Liver (tissue), 10 donors: ENCODE measurements at places on chromosomes 12 and 14. TPM values are rescaled to one million over a fixed set of nuclear protein-coding genes. Genes with fewer than 3 reads are reported as not detected.

The CD163 gene
- total RNA-seq = 101 TPM

The NOS1 gene
- total RNA-seq = under 0.01 TPM

The GLI1 gene
- total RNA-seq = 0.09 TPM

The ERP27 gene
- 5.8 TPM for total RNA-seq

GRCh38 chr12:52307836-52308805 lies 13.1 kb downstream of the KRT83 start:
- H3K4me1 ChIP-seq = peaks cover 3% of the 10 kb centered on the region

GRCh38 chr12:2959505-2960389 lies 550 bp downstream of the TEAD4 start:
- DNase-seq = no peak
- H3K4me1 ChIP-seq = peaks cover 2% of the 10 kb centered on the region
- H3K36me3 ChIP-seq = no peaks in the 10 kb centered on the region
- no peaks in the 10 kb centered on the region for H3K27me3 ChIP-seq
- peak overlapping the region; percentile 63 for H3K4me3 ChIP-seq
- H3K27ac ChIP-seq = peak overlapping the region; percentile 60

The PSME1 gene
- 71.9 TPM for total RNA-seq

- no peaks in the 10 kb centered on the region for H3K4me1 ChIP-seq
- no peaks in the 10 kb centered on the region for H3K36me3 ChIP-seq
- H3K27ac ChIP-seq = no peak overlapping the region
- H3K4me3 ChIP-seq = no peak overlapping the region
These were observed 151.7 kb downstream of the NUAK1 start for GRCh38 chr12:105986779-105987684.

DNA sequence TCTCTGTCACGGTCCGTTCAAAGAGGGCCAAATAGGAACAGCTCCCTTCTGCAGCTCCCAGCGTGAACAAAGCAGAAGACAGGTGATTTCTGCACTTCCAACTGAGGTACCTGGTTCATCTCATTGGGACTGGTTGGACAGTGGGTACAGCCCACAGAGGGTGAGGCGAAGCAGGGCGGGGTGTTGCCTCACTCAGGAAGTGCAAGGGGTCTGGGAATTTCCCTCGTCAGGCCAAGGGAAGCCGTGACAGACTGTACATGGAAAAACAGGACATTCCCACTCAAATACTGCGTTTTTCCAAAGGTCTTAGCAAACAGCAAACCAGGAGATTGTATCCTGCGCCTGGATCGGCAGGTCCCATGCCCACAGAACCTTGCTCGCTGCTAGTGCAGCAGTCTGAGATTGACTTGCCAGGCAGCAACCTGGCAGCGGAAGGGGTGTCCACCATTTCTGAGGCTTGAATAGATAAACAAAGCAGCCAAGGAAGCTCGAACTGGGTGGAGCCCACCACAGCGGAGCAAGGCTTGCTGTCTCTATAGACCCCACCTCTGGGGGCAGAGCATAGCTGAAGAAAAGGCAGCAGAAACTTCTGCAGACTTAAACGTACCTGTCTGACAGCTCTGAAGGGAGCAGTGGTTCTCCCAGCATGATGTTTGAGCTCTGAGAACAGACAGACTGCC lies 22.7 kb downstream of the SLC38A1 start:
- DNase-seq = no peak
- peaks cover 1% of the 10 kb centered on the region for H3K4me1 ChIP-seq
- no peaks in the 10 kb centered on the region for H3K27me3 ChIP-seq

The KRT81 gene
- not detected for total RNA-seq

The NELL2 gene
- 0.42 TPM for total RNA-seq

DNA sequence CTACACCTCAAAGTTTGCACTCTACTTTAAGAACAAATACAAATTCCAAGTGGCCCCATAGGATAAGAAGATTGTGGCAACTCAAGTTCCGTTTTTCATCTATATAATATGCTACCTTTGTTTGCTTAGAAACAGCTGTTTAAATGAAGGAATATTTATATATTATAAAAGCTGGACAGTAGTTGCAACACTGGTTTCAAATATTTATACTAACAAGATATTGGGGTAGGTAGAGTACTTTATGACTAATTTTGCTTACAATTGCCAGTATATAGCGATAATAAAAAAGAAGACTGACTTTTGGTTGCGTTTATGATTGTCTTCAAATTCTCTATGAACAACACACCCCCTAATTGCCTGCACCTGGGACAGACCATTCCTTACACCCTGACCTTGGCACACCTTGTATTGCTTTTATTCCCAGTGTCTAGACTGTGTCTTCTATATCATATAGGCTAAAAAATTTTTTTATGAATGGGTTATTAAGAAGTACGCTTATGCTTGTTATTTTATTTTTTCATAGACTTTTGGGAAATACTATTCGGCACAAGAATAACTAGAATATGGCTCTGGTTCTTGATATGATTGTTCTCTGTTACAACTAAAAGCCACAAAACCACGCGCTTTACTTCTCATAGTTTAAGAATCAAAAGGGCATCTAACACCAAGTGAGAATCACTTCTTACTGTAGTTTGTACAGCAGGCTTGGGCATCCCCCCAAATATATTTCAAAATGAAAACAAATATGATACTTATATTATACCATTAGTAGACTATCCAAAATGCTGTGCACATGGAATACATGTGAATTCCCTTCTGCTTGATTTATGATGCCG lies 455.4 kb upstream of the DCN start:
- no peak for DNase-seq
- no peaks in the 10 kb centered on the region for H3K36me3 ChIP-seq
- no peaks in the 10 kb centered on the region for H3K4me1 ChIP-seq
- H3K27ac ChIP-seq = no peak overlapping the region
- H3K4me3 ChIP-seq = no peak overlapping the region

- DNase-seq = no peak
- H3K4me1 ChIP-seq = peaks cover 55% of the 10 kb centered on the region
- no peak overlapping the region for H3K4me3 ChIP-seq
- H3K36me3 ChIP-seq = peaks cover 9% of the 10 kb centered on the region
- no peaks in the 10 kb centered on the region for H3K27me3 ChIP-seq
These were observed 12.3 kb upstream of the DHRS4 start for GRCh38 chr14:23941230-23941629.

The LBHD2 gene
- 0.47 TPM for total RNA-seq

DNA sequence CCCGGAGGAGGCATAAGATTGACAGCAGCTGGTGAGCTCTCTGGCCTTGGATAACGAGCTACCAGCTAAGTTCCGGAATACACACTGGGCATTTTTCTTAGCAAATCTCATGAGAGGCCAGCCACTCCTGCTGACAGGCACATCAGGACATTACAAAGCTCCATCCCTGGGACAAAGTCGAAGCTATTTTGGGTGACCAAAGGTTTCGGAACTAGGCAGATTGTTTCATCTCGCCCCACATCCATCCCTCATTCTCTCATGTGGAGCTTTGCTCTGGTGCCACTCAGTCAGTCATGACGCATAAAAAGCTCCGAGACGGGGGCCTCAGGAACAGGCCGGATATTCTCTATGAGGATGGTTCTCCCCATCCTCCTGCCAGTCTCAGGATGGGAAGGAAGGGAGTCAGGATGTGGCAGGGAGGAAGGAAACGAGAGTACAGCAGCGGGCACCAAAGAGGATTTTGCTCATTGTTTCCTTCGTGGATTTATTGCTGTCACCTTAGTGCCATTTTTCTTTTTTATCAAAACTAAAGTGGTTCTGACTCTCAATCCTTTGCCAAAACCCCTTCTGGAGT lies 253.1 kb upstream of the FKBP4 start:
- H3K27ac ChIP-seq = no peak overlapping the region
- H3K36me3 ChIP-seq = no peaks in the 10 kb centered on the region
- no peaks in the 10 kb centered on the region for H3K4me1 ChIP-seq
- no peaks in the 10 kb centered on the region for H3K27me3 ChIP-seq

DNA sequence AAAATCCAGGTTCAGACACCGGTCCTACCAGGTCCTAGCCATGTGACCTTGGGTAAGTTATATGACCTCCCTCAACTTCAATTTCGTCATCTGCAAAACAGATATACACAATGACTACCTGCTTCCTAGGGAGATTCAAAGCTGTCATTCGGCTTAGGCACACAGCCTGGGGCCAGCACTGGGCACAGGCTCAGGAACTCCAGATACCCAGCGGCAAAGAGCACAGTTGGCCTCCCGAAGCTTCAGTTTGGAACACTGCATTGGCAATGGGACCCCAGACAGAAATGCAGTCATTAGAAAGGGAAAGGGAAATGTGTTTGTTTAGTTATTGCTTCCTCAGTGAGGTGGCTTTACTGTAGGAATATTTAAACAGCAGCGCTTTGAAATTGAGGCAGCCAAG lies 11.4 kb downstream of the PLEKHG6 start:
- peaks cover 21% of the 10 kb centered on the region for H3K4me1 ChIP-seq
- no peaks in the 10 kb centered on the region for H3K36me3 ChIP-seq
- no peak overlapping the region for H3K4me3 ChIP-seq
- DNase-seq = no peak

The GLS2 gene
- total RNA-seq = 53.8 TPM

- DNase-seq = no peak
- H3K27me3 ChIP-seq = no peaks in the 10 kb centered on the region
- H3K27ac ChIP-seq = no peak overlapping the region
These were observed 21.9 kb downstream of the TRIM9 start for GRCh38 chr14:51072976-51073375.

The ARHGEF40 gene
- 19.8 TPM for total RNA-seq

DNA sequence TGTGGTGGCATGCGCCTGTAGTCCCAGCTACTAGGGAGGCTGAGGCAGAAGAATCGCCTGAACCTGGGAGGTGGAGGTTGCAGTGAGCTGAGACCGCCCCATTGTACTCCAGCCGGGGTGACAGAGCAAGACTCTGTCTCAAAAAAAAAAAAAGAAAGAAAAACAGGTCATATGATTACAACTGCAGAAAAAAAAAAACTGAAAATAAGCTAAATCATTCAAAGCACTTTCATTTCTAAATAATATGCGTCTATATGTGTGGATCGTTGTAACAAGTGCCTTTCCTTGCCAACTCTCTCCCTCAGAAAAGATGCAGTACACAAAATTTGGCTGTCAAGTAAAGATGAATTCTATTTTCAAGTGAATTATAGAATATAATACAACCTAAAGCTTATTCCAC lies 42.4 kb downstream of the ATXN2 start:
- DNase-seq = no peak
- no peaks in the 10 kb centered on the region for H3K4me1 ChIP-seq
- H3K27ac ChIP-seq = no peak overlapping the region

The PLEK2 gene
- 17.4 TPM for total RNA-seq

DNA sequence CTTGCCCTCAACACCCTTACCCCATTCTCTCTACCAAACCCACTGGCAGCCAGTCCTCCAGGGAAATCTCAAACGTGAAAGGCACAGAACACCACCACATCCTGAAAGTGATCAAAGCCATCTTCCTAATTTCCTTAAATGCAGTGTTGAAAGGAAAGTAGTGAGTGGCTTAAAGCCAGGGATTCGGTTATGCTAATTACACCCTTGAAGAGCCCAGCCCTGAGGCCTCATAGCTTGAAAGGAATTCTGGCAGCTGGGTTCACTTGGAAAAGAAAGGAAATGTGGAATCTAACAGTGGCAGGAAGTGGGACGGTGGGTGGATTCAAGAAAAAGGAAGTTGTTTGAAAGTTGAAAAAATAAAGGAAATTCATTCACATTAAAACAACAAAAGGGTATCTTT lies 73.0 kb upstream of the FICD start:
- no peak overlapping the region for H3K4me3 ChIP-seq
- no peak overlapping the region for H3K27ac ChIP-seq
- no peak for DNase-seq
- H3K27me3 ChIP-seq = no peaks in the 10 kb centered on the region
- no peaks in the 10 kb centered on the region for H3K4me1 ChIP-seq

The KRT74 gene
- total RNA-seq = not detected

- H3K4me1 ChIP-seq = no peaks in the 10 kb centered on the region
- DNase-seq = no peak
- no peaks in the 10 kb centered on the region for H3K27me3 ChIP-seq
- H3K27ac ChIP-seq = no peak overlapping the region
- H3K36me3 ChIP-seq = no peaks in the 10 kb centered on the region
These were observed 238.4 kb upstream of the NOS1 start for GRCh38 chr12:117599849-117600248.

The RNF41 gene
- 22.1 TPM for total RNA-seq

The IFNG-AS1 gene
- total RNA-seq = not detected

DNA sequence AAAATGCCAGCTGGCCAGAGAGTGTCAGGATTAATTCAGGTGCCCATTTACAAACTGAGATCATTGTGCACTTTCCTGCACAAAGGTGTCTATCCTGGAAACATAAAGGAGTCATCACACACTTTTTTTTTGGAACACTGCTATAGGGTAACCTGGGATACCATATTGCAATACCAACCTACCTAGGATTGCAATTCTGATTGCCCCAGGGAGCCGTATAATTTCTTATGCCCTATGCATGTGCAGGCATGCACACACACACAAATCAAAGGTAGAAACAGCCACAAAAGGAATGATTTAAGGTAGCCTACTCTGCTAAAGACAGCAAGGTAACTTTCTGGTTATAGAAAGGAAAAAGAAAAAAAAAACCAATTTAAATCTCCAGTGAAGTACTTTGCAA lies 285.3 kb upstream of the KITLG start:
- no peaks in the 10 kb centered on the region for H3K27me3 ChIP-seq
- no peak for DNase-seq
- no peak overlapping the region for H3K4me3 ChIP-seq

GRCh38 chr12:132071040-132071810 lies 72.9 kb downstream of the DDX51 start:
- no peak for DNase-seq
- H3K4me1 ChIP-seq = no peaks in the 10 kb centered on the region
- H3K27me3 ChIP-seq = no peaks in the 10 kb centered on the region
- no peak overlapping the region for H3K4me3 ChIP-seq
- H3K36me3 ChIP-seq = peaks cover 15% of the 10 kb centered on the region

GRCh38 chr12:2384029-2384386 lies 331.2 kb downstream of the CACNA1C start:
- H3K4me1 ChIP-seq = no peaks in the 10 kb centered on the region
- DNase-seq = no peak
- no peak overlapping the region for H3K27ac ChIP-seq
- no peaks in the 10 kb centered on the region for H3K36me3 ChIP-seq

DNA sequence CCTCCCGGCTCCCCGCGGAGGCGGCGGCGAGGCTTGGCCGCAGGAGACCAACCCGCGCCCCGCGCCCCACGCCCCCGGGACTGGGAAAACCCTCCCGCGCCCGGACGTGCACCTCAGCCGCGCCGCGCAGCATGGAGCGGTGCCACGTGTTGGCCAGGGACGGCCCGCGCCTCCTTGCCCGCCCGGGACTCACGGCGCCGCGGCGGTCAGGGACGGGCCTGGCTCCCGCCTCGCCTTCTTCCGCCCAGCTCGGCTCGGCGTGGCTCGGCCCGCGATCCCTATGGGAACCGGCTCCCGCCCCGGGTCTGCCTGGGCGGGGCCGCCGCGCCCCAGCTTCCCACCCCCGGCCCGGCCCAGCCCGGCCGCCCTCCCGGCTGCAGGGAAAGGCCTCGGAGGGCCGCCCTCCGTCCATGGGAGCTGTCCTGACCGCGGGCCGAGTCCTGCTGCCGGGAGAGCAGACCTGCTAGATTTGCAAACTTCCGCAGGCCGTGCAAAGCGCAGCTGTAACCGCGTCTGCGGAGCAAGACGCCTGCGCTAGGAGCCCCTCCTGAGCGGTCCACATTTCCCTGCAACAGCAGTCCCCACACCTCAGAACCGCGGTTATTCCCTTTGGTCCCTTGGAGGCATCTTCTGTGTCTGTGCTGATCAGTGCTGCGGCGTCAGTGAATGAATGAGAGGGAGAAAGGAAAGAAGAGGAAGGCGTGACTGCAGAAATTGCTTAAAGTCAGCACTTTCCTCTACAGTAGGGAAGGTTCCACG lies at the start of gene CDKL1:
CDKL1 (minus strand) TSS at position 251 of the 759 bp plus-strand sequence. CDS start 1,013 bp downstream, outside the sequence.
- DNase-seq = peak; percentile 54
- H3K27me3 ChIP-seq = no peaks in the 10 kb centered on the region
- H3K4me1 ChIP-seq = peaks cover 1% of the 10 kb centered on the region
- no peaks in the 10 kb centered on the region for H3K36me3 ChIP-seq

The KLRC3 gene
- total RNA-seq = 0.14 TPM

The MYH6 gene
- 0.17 TPM for total RNA-seq
